ENCODE measurements at places on chromosomes 11 and 22.

DNA sequence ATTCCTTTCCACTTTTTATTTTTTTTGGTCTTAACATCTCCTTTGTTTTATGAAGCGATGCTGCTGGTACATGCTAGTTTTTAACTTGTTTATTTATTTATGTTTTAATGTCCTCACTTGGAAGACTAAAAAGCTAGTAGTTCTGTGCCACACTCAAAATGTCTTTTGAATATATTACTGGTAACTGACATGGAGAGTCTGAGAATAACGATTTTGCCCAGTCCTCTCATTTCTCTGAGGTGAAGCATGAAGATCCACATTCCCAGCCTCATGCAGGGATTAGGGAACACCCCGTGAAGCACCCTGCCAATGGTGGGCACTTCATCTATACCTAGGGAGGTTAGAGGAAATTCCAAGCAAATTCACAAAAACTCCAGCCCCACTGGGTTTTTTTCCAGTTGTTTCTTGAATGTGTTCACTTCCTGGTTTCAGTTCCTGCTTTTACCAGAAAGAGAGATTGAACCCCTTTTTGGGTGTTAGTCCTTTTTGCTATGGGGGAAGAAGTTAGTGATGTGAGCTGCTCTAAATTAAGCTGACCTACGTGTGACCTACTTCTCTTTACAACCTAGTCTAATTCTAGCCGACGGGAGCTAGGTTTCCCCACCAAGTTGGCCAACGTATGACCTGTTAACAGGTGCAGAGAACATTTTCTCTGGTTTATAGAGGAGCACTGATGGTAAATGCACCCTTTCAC is 106.1 kb downstream of the SLC1A2 start:
- DNase-seq, result no peak

GRCh38 chr22:50422961-50423815 is 51.6 kb downstream of the SBF1 start:
- no peak for DNase-seq

- no peak for DNase-seq
Measured at GRCh38 chr22:48394787-48395186, 1432.9 kb downstream of the BRD1 start.

DNA sequence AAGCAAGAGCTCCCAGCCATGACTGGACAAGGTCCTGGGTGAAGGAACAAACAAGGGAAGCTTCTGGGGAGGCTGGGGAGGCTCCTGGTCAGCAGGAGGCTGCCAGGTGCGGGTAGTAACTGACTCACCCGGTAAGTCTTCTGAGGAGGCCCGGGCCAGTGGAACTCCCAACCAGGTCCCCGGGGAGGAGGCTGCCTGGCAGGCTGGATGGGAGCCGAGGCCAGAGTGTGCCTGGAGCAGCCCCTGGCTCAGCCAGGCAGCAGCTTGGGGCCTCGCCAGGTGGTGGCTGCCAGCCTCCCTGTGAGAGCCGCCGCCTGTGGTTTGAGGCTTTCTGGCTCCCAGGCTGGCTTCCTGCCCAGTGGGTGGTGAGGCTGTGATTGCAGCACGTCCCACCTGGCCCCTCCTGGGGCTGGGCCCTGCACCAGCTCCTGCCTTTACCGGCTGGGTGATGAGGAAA is 46.2 kb downstream of the IGF2 start:
- peak; percentile 65 for DNase-seq

DNA sequence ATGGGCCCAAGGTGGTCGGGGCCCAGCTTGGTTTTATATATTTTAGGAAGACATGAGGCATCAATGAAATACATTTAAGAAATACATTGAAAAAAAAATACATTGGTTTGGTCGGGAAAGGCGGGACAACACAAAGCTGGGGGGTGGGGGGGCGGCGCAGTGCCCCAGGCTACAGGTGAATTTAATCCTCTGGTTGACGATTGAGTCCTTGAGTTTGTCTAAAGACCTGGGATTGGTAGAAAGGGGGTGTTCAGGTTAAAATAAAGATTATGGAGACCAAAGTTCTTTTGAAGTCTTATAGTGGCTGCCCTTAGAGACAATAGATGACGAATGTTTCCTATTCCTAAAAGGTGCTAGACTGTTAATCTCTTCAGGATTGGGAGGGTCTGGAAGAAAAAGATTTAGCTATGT is 3.1 kb downstream of the IFITM1 start:
- DNase-seq, result peak; percentile 62

All from coronary artery (tissue), 2 donors.